ENCODE measurements at places on chromosomes 2 and 18.

DNA sequence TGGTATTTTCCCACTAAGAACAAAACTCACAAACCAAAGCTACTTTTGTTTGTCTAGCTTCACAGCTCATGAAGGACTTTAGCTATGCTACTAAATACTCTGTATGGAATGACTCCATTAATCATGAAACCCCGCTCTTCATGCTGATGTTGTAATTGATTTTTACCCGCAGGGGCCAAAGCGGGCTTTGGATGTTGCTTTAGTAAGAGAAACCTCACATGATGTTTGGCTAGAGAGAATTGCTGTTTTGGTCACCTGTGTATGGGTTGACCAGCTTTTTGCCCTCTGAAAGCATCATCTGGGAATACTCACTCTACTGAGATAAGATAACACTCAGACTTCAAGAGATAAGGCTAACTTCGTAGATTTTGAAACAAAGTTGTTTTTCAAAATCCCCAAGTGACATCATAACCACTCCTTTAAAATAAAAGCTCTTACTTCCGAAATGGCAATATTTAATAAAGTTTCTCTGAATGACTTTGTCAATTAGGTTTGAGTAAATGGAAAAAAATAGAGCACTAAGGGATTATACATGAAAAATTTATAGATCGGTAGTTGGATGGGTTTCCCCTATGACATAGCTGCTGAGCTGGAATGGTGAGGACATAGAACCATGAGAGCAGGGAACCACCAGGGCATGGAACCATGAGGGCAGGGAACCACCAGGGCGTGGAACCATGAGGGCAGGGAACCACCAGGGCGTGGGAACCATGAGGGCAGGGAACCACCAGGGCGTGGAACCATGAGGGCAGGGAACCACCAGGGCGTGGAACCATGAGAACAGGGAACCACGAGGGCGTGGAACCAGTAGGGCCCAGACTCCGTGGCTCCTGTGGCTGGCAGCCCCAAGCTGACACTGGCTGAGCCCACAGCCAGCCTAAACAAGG lies 31.9 kb downstream of the ACKR3 start:
- no peak for DNase-seq

DNA sequence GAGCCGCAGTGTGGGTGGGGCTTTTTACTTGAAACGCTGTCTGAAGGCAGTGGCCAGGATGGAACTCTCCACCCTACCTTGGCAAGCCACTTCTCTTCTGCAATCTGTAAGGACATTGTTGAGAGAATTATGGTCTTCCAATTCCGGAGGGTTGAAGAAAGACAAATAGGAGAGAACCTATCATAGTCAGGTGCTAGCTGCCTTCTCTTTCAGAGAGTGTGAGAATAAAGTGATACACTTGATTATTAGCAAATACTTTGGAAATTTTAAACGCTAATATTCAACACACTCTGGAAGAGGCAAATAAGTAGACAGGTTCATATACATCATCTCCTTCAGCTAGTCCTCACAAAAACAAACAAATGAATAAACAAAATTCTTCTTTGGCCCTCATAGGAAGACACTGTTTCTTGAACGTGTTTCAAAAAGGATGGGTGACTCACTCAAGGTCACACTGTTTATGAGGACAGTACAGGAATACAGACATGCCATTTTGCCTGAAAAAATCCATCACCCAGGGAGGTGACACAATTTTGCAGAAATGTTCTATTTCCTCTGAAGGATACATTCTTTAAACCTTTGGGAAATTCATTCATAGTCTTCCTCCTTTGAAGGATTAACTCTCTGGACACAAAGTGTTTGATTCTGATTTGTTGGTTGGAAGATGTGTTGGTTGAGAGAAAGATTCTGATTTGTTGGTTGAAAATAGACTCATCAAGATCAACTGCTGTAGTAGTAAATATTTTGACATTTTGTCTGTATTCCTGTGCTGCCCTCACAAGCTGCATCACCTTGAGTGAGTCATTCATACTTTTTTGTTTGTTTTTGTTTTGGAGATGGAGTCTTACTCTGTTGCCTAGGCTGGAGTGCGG lies 2.2 kb upstream of the IL1RN start:
- DNase-seq = peak; percentile 14

DNA sequence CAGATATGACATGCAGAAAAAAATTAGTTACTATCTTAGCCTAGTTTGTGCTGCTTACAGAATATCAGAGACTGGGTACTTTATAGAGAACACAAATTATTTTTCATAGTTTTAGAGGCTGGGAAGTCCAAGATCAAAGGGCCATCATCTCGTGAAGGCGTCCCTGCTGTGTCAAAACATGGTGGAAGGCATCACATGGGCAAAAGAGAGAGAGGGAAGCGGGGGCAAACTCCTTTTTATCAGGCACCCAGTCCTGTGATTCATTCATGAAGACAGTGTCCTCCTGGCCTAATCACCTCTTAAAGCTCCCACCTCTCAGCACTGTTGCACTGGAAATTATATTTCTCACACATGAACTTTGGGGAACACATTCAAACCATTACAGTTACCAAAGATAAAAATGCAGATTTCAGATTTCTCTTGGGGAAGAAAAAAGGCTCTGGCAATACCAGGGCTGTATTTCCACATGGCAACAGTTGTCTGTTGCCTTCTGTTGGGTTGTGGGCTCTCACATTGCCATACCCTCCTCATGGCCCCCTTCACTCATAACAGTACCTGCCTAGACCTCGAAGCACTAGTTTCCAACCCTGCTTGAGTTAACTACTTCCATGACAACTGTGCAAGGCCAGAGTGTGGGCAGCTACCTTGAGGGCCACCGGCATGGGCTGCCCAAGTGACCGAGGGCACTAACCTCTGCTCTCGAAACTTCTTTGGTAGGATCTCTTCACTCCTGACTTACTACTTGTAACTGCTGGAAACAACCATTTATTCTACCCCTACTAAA lies 2.7 kb upstream of the ACTR3 start:
- no peak for DNase-seq

- no peak for DNase-seq
These were observed 36.1 kb downstream of the POMC start for GRCh38 chr2:25132299-25132635.
